Hepatic stellate cell (primary cell): ENCODE measurements at places on chromosomes 4 and X.

DNA sequence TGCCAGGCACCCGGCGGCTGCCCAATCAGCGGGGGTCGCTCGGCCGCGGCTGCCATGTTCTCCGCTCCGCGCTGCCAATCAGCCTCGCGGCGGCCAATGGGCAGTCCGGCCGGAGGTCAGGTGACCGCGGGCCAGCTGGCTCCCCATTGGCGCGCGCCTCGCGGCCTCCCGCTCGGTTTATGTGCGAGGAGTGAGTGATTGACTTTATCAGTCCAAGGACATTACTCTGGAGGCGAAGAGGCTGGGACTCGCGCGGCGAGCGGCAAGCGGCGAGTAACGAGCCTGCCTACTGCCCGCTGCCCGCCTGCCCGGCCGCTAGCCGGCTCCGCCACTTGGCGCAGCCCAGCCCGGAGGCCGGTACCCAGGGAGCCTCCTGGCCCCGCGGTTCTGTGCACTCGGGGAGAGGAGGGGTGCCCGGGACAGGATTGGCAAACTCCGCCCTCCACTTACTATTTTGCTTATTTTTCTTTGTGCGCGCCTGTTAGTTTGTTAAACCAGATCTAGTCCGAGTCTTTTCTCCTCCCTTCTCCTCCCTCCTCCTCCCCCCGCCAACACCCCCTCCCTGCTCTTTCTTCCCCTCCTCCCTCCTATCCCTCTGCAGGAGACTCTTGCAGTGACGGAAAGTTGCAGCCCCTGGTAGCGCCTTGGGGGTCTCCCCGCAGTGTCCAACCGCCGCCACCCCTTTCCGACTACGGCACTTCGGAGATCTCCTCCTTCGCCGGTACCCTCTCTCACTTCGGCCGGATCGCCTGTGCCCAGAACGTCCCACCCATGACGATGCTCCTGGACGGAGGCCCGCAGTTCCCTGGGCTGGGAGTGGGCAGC is at the start of gene ZIC3:
ZIC3 (plus strand) TSS at position 207 of the 825 bp plus-strand sequence; CDS start at position 772, 565 bp downstream.
- DNase-seq: peak; percentile 49

- DNase-seq: no peak
Observed at GRCh38 chr4:5989236-5990225, 28.7 kb downstream of the C4orf50 start.

- DNase-seq: peak; percentile 95
Observed at GRCh38 chrX:48917139-48918001, 1.5 kb downstream of the PIM2 start.

GRCh38 chrX:12704706-12705105 is 86.5 kb upstream of the PRPS2 start:
- DNase-seq: no peak

DNA sequence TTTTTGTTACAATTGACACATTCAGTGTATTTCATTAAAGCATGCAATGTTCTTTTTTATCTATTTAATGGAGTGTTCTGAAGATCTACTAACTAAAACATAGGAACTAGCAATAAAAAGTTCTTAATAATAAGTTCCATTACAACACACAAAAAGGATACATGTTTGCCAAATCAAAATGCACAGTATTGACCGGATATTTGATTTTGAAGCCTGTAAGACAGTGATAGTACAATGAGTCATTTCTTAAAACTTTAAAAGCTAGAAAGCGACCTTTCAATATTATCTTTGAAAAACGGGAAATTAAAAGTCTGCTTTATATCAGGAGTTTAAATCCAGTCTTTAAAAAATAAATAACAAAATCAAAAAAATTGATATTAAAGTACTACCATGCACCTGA is 2.4 kb upstream of the PRDM5 start:
- DNase-seq: no peak

GRCh38 chrX:79036157-79036880 is 91.1 kb downstream of the P2RY10 start:
- DNase-seq: no peak
